ENCODE measurements at places on chromosomes 2 and 18.

DNA sequence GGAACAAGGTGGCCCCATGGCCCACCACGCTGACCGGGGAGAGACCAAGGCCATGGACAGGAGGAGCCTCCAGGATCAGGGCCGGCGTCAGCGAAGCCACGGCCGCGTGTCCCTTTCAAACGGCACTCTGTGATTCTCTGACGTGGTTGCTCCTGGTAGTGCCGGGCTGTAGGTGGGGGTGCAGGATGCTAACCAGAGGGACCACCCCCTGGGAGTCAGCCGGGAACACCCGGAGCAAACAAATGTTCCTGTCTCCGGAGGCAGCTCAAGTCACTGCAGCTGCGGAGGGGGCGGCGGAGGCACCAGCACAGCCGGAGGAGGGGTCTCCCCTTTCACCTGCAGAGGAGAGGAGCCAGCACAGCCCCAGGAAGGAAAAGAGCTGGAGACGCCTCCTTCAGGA lies 750.6 kb upstream of the SALL3 start:
- no peak for DNase-seq

- no peak for DNase-seq
Observed at GRCh38 chr2:44778221-44778654, 163.3 kb upstream of the SIX3 start.

- peak; percentile 26 for DNase-seq
Observed at GRCh38 chr2:216829533-216829932, 30.3 kb downstream of the TNP1 start.

- DNase-seq, result no peak
Observed at GRCh38 chr2:196331851-196332250, 160.5 kb upstream of the STK17B start.

- peak; percentile 34 for DNase-seq
Observed at GRCh38 chr2:240705204-240705791, 13.6 kb downstream of the AQP12A start.

DNA sequence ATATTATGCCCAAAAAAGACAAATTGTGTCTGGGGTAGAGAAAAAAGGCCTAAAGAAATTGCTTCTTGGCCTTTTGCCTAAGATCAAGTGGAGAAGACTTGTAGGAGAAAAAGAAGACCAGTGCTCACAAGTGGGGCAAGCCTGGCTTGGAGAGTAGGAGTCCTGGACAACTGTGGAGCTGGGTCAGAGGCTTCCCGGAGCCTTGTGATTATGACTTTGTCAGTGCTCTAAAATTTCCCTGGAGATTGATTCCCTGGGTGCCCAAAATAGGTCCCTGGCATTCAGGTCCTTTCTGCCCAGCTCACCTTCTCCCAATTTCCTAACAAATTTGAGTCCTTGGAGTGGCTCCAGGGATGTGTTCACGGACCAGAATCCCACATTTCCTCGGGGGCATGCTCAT lies 787 bp upstream of the TRIM54 start:
- DNase-seq, result no peak

DNA sequence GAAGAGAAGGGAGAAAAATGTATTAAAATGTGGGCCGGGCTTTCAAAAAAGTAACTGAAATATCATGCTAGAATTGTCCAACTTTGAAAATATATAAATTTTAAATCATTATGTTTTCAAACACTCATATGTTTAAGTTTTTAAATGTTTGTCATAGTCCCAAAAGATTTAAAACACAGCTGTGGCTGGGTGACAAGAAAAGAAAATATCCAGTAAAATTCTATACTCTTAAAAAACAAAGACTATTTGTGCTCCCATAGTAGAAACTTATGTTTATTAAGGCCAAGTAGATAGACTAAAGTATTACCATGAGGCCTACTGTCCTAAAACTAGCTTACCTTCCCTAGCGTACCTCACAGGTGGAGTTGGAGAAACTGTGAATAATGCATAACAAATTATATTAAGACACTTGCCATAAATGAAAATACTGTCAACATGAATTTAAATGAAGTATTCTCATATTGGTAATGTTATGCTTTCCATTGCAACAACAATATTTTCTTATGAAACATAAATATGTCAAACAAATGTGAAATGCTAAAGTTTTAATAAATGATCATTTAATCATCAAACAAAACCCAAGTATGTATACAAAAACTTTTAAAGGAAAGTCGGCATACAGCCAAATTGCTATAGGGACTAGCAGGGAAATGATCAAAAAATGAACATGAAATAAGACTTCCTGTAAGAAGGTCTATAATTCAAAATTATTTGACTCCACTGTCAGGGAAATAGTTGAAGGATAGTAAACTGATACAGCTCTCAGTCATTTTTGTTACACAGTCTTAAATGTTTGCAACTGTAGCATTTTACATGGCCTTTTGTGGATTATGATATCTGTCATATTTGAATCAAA lies 13.4 kb downstream of the MEIS1 start:
- DNase-seq, result no peak

DNA sequence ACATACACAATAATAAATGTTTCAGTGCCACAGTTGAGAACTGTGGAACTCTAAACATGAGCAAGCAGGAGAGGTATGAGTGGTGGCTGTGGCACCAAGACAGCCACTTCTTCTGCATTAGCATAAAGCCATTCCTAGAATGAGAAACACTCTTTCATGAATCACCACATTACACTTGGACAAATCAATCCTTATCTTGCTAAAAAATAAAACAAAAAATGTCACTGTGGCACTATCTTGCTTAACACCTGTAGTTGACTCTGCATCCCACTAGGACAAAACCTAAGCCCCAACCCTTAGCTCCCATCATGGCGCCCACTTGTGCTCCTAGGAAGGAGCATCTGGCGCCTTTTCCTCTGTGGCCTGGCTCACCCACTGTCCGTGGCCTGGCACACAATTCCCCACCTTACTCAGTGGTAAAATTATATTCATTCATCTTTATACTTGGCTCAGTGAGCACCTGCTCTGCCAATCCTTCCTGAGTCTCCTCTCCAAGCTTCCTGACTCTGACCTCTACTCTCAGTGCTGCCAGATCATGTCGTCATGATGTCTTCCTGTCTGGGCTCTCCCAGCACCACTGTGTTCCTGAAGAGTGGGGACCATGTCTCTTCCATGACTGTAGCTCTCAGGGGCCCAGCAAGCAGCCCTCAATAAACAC lies 272.9 kb downstream of the LNPK start:
- DNase-seq, result no peak

- peak; percentile 41 for DNase-seq
Observed at GRCh38 chr2:127093648-127094210, 13.2 kb downstream of the BIN1 start.

DNA sequence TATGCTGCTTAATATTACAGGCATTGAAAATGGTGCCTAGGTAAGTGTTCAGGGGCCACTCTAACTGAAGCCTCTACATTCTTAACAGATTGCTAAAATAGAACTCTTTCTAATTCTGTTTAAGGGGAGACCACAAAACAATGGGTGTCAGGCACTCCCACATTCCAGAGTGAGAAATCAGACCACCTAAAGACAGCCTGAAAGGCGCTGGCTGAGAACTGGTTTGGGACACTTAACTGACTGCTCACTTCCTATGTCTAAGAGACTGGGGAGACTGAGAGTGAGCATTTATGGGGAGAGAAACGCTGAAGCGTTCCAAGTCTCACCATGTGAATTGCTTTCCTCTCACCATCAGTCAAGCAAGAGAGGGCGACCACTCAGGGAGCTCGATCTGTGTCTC lies 108.8 kb upstream of the ITGB6 start:
- no peak for DNase-seq

DNA sequence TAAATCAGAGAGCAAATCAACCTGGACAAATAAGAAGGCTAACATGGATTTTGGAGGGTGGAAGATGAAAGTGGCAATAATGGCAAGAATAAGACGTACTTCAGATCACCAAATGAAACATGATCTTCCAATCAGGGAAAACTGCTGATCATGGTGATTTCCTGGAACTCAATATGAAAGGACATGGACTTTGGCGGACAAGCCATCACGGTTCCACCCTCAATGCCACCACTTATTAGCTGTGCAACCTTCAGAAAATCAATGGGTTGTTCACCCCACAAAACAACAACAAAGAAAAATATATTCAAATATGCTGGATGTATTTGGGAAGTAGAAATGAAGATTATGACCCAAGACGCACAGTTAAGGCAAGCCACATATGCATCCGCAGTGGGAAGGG lies 81.7 kb downstream of the PPP1R1C start:
- DNase-seq, result no peak

GRCh38 chr2:223735035-223735640 lies 102.2 kb downstream of the AP1S3 start:
- DNase-seq, result no peak

DNA sequence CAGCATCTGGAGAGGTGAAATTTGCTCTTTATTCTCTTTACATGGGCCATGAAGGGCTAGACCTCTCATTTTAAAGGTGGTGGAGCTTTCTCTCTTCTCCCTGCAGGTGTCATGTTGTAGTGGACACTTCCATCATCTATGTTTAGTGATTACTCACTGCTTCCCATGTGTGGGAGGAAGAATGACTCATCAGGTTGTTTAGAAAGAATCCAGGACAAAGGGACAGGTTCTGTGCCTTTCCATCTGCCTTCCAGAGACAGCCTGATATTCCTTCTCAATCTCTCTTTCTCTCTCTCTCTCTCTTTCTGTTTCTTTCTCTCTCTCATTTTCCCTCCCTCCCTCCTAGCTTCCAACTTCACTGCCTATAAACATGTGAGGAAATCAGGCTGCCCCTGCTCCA lies 38.7 kb downstream of the SCG2 start:
- DNase-seq, result no peak

DNA sequence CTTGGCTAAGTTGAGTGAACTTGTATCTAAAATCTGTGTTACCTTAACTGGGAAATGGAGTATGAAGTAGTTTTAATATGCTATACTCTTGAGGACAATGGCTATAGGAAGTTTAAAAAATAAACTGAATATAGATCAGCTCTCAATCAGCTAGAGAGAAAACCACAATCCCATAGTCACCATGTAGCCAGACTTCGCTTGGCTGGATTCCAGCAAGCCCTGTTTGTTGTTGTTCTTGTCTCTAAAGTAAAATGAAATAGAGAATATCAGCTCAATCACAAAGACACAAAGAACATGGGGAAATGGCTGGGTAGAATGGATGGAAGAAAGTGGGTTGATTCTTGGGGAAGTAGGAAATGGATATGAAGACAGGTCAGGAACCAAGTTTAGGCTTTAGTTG lies 234.9 kb downstream of the PHLPP1 start:
- DNase-seq, result no peak

DNA sequence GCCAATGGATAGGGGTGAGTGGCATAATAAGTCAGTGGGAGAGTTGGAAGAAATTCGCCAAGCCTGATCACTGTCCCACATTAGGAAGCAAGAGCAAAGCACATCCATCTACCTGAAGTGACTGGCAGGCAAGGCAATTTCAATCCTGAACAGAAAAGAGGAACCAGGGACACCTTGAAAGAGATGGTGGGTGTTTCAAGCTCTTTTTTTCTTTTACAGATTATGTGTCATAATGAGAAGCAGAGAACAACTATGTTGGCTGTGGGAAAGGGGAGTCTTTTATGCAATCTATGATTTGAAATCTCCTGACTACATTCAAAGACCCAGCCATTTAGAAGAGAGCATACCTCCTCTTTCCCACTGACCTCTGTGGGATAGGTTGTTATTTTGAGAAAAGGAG lies 63.5 kb downstream of the TGIF1 start:
- no peak for DNase-seq

- DNase-seq, result no peak
Observed at GRCh38 chr18:55400590-55401541, 187.1 kb downstream of the TCF4 start.

DNA sequence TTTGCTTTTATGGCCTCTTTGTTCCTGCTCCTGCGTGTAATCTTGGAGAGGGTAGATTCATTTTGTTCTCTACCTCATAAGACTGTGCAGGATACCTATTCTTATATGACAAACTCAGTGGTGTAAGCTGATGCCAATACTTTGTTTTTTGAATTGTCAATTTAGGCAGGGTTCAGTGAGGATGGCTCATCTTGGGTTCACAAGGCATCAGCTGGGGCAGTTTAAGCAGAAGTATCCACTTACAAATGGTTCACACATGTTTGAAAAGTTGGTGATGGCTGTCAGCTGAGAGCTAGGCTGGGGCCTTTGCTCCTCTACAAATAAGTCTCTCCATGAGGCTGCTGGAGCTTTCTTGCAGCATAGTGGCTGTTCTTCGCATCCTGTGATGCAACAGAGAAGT lies 920.6 kb upstream of the PIK3C3 start:
- no peak for DNase-seq

DNA sequence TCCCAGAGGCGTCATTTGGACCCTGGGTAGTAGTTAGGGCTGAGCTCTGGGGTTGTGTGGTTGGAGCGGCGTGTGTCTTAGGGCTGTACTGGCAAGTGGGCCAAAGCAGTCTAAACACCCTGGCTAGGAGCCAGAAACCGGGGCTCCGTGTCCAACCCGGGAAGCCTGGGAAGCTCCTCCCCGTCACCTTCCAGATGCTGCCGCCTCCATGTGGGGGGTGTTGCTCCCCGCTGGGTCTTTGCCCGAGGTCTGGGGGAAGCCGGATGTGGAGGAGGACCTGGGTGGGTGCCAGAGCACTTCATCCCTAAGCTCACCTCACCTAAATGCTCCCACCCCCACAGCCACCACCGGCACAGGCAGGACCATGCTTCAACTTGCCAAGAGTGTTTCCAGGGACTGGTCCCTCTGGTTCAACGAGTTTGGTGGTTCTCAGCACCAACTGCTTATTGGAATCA lies 25.4 kb downstream of the TET3 start:
- peak; percentile 69 for DNase-seq
